ENCODE measurements at places on chromosomes 2 and 18.

DNA sequence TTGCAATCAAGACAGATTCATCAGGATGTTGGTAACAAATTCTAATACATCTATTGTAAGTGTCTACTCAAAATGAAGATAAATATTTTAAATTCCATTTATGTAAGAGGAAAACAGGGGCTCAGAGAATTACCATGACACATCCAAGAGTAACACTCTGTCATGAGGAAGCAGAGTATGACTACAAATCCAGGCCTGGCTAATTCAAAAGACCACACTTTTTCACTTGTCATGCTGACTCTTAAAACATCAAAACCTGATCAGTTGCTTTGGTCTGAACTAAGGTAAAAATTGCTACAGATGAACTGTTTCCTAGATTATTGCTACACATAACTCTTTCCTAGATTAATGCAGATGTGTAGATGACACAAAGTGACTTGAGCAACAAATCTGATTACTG is 880.6 kb downstream of the TSN start:
- no peak for DNase-seq

DNA sequence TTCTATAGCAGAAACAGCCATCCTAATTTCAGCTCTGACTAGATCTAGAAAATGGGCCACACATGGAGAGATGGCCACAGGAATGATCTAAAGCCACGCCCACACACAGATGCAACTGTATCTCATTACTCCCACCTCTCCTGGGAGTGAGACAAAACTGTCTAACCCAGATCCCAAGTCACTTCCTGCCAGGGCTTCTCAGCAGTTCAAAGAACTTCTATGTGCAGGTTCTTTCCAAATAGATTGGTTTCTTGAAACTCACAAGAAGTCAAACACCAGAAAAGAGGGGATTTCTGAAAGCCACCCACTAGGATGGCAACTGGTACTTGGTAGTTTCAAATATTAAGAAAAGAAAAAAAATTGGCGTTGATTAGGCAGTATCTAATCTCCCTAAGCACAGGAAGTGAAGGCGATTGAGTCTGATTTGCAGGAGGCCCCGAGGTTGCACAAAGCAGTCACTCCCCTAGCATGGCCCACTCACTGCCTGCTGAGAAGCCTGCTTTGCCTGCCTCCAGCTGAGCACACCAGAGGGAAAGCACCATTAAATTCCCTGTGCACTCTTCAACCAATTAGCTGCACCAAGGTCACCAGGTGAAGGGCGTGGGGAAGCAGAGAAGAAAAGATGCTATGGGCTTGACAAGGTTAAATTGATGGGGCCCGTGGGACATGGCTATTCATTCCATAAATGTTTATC is 51.1 kb downstream of the PAPOLG start:
- DNase-seq: no peak

DNA sequence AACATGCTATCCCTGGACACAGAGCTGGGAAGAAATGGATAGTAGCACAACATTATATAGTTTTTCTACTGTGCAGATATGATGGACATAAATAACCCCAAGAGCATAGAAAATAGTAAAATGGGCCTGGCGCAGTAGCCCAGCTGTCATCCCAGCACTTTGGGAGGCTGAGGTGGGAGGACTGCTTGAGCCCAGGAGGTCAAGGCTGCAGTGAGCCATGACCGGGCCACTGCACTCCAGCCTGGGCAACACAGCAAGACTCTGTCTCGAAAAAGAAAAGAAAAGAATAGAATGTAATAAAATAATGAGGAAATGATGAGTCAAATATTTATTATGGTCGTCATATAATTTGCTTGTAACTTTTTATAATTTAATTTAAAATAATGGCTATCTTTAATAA is 7.5 kb upstream of the GAREM2 start:
- no peak for DNase-seq

- DNase-seq: no peak
Measured at GRCh38 chr2:98269274-98269673, 77.0 kb upstream of the CNGA3 start.

DNA sequence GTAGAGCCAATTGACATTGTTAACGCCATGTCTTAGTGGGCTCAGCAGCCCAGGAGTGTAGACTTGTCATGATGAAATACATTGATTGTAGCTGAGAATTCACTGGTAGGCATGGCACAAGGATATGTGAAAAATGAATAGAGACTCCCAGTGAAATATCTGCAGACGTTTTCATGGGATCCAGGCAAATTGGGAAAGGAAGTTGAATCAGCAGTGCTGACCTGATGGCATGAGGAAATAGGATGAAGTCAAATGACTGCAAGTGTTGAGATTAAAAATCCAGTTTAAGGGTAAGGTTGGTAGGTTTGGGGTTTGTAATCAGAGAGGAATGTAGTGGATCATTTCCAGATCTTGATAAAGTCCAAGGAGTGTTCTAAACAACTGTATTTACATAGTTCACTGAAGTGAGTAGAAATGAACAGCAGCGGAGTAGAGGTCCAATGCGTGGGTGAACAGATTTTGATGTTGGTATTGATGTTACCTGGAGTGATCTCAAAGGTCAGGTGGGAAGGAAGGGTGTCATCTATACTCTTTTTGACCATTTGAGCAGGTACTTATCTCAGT is 24.6 kb downstream of the INSIG2 start:
- DNase-seq: no peak

DNA sequence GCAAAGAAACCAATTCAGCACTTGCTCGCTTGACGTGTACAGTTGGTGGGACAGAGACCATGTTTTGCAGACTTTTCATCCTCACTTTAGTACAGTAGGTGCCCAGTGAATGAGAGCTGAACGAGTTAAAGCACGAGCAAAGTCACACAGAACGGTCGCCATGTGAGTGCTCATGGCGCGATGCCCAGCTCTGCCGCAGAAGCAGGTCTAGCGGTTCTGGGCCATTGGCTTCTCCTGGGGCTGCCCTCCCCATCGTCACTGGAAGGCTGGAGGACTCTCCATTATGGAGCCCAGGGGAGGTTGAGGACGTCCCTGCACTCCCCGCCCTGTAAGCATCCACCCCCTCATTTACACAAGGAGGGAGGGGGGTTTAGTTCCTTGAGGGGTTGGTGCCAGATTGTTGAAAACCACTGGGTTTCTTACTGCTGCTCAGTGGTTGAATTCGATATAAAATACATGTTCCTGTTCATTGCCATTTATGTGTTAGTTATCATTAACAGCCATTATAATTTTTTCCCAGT is 24.9 kb downstream of the PTGR3 start:
- DNase-seq: no peak

DNA sequence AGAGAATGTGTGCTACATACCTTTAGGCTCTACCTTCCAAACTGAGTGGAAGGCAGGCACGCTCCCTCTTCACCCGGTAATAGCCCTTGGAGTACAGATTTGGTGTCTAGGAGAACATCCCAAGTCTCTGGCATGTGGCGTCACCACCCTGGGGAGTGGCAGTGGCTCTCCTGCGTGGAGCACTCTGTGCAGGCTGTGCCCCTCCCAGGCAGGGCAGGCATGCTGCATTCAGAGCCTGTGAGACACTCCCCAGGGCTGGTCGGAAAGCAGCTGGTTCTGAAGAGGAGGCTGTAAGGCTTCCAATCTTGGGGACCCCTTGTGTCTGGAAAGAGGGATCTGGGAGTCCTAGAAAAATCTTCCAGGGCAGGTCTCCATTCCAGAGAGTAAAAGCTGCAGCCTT is 193.3 kb downstream of the ANKRD30B start:
- no peak for DNase-seq

DNA sequence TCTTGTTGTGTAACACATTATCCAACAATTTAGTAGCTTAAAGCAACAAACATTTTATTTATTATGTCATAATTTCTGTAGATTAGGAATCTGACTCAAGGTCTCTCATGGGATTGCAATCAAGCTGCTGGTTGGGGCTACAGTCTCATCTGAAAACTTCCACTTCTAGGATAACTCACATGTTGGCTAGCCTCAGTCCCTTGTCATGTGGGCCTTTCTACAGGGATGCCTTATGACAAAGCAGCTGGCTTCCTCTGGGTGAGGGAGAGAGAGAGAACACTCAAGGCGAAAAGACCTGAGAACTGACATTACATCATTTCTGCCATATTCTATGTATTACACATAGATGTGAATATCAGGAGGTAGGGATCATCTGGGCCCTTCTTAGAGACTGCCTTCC is 317.9 kb upstream of the VRK2 start:
- DNase-seq: no peak

DNA sequence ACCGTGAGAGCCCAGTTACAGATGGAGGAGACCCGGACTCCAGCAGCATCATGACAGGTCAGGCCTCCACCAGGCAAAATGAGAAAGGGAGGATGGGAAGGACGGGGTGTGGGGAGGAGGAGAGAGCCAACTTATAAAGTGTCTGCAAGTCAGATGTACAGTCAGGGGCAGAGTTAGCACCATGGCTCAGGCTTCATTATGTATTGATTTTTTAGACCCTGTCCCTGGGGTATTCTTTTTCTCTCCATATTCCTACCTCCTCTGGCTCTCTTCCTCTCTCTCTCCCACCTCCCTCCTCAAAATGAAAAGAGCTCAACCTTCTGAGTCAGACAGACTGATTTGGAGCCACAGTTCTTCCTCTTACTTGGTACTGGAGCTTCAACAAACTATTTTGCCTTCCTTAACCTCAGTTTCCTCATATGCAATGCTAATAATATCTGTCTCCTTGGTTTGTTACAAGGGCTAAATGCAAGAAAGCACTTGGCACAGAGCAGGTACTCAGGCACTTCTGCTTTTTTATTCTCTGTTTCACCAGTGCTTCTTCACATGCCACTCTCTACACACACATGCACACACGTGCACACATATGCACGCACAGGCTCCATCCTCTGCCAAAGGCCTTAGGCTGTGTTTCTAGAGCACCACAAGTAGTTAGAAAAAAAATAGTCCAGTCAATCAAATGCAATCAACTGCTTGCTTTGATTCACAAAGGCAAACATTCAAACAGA is 92.3 kb upstream of the PKDCC start:
- DNase-seq: no peak
